CD4-positive, alpha-beta T cell treated with Interleukin-10 for 1 hour (primary cell): ENCODE measurements at places on chromosomes 7 and 10.

- DNase-seq: no peak
These were observed 77.7 kb downstream of the RBM33 start for GRCh38 chr7:155722118-155722517.

GRCh38 chr10:63883861-63884260 lies 362.7 kb downstream of the REEP3 start:
- no peak for DNase-seq

DNA sequence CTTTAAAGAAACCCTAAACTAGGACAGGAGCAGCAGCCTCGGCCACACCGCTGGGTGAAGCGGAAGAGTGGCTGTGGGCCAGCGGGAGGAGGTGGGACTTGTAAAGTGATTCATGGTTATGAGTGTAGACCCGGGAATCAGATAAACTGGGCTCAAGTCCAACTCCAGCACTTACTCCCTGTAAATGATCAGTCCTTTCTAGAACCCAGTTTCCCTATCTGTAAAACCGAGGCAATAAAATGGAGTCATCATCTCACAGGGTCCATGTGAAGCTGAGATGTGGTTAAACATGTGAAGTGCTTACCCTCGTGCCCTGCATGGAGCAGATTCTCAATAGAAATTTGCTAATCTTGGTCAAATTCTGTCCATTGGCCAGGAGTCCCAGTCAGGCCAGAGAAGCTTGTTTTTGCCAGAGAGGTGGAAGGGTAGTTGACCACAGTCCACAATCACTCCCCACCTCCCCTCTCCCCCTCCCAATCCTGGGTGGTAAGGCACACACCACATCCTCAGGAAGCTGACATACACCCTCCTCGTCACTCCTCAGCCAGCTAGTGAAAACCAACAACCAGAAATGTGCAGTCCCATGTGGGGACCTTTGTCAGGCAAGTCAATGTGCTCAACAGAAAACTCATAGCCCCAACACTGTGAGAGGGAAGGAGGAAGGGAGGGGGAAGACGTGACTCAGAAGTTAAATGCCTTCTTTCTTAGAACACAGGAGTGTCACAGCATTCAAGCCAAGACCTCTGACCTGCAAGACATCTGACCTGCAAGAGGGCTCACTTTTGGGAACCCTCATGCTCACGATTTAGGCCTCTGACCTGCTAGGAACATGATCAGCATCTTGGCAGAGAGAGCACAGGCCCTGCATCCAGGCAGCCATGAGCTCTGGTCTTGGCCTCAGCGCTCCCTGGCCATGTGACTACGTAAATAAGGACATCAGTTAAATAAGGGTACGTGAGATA lies 145.1 kb downstream of the PLXNA4 start:
- DNase-seq: peak; percentile 69

- DNase-seq: no peak
These were observed 630.6 kb downstream of the GRID1 start for GRCh38 chr10:85735997-85736396.

DNA sequence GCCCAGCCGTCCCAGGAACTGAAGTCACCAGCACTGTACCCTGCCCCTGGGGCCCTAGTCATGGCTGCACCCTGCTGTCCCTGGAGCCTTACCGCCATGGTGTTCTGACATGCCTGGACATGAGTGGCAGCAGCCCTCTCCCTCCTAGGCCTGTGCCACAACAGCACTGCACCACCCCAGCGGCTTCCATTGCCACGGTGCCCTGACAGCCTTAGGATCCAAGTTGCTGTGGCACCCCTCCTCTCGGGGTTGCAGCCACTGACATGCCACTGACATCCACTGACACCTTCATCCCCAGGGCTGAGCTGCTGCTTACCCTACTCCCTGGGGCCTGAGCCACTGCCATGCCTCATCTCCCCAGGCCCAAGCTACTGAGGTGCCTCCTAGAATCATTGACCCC lies 39.6 kb upstream of the SHH start:
- DNase-seq: no peak

- no peak for DNase-seq
These were observed 32.5 kb upstream of the GPR158 start for GRCh38 chr10:25142116-25142864.

DNA sequence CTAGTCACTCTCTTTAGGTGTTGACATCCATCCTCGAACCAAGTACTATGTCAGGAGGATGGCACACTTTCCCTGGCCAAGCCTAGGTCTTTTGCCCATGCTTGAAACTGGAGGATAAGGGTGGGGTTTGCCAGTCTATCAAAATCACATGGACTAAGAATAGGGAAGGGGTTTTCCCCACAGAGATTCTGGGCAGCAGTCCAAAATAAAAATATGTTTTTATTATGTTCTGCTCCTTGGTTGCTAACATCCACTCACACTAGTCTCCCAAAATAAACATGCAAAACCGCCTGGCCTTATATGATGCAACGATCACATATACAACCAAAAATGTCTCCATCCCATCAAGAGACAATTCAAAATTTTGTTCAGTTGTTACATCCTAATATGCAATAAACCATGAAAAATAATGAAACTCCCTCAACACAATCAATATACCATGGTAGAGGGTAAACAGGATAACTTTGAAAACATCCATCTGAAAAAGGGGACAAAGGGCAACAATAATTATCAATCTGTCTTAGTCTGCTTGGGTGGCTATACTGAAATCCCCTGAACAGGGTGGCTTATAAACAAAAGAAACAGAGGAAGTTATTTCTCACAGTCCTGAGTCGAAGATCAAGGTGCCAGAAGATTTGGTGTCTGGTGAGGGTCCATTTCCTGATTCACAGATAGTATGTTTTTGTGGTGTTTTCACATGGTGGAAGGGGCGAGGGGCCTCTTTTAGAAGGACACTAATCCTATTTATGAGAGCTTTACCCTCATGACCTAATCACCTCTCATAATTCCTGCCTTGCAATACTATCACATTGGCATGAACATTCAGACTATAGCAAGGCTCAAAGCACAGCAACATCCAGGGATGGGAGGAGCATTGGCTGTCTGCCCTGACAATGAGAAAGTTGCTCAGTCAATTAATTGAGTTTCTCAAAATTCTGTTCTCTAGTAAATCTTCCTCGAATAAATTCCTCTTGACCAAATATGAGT lies 159.3 kb downstream of the ETV1 start:
- no peak for DNase-seq

DNA sequence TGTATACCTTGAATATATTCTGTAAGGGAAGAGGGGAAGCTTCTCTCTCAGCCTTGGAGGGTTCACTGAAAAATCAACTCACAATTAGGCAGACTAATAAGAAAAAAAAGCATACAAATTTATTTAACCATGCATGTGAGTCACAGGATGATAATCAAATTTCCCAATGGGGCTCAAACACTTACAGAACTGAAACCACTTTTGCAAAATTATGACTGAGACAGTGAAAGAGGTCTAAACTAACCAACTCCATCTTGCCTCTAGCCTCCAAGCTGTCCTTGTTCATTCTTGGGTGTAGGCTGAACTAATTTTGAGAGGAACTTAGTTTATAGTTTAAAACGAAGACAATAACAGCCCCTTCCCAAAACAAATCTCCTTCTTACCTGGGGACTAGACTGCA lies 618.3 kb upstream of the AUTS2 start:
- no peak for DNase-seq

GRCh38 chr7:107564553-107565298 lies 955 bp downstream of the DUS4L start:
- DNase-seq: no peak

DNA sequence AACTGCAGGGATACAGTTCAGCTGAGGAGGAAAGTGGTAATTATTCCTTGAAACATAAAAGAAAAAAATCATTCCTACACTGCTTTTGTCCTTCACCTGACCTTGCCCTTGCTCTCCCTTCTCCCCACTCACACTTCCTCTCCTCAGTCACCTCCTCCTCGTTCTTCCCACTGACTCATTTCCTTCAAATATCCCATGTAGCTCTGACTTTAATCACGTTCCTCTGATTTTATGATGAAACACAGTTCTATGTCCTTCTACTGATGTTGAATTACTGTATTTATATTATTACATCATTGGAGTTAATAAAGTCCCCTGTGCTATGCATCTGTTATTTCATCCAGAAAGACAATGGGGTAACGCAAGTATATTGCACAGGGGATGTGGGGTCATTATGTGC lies 575.6 kb downstream of the POM121L12 start:
- DNase-seq: no peak

GRCh38 chr7:25392588-25393338 lies 164.5 kb upstream of the NPVF start:
- DNase-seq: no peak

DNA sequence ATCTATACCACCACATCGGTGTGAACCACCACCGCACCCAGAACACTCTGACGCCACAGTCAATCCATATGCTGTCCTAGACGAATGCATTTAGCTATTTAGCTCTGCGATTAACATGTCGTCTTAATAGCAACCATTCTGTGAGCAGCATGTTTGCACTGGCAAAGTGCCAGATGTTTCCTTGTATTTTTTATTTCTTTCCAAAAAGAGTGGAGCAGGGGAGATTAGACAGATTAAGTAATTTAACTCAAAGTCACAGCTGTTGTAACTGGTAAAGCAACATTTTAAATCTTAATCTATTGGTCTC lies 57.0 kb upstream of the ARL4A start:
- DNase-seq: no peak

DNA sequence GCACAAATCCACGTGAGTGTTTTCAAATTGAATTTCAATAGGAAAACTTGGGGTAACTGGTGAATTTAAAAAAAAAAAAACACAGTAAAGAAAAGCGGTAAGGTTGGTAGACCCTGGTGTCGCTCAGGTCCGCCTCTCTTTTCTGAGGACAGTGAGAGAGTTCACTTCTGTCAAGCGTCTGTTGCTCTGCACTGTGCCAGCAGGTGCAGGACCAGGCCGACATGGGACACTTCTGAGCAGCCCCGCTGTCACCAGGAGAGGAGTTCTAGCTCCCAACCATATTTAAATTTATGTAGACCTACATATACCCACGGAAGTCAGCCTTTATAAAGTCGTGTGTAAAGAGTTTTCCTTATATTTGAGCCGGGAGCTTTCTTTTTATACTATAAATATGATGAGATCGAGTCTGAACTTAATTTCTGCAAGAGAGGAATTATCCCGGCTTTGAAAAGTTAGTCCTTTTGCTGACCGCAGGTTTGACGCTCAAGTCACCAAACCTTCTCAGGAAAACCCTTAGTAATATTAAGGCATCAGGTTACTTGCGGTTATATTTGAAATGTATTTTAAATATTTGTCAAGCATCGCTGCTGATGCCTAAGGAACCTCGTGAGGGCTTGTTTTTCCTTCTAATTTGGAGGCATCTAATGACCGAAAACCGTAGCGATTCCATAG lies 531 bp downstream of the IKZF1 start:
- DNase-seq: peak; percentile 78
